ENCODE measurements at places on chromosomes 7 and 10.

DNA sequence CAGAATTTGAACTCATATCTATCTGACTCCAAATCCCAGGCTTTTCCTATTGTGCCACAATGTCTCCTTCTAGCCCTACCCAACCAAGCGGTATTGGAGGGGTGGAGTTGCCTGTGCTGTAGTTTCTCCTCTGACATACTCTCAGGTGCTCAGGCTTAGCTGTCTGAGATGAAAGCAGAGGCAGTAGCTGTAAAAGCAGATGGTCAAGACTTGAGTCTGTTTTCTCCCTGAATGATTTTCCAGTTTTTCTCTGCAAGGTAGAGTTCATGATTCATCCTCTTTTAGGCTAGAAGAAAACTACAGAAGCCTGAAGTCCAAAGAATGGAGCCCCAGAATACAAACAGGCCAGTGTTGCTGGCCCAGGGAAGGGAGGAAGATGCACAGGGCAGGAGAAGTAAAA, 130.0 kb downstream of the PDE1C start:
- DNase-seq: no peak

GRCh38 chr7:7002418-7003062, 176.5 kb upstream of the CCZ1B start:
- no peak for DNase-seq

GRCh38 chr10:125708971-125709503, 10.5 kb upstream of the EDRF1 start:
- DNase-seq: no peak

DNA sequence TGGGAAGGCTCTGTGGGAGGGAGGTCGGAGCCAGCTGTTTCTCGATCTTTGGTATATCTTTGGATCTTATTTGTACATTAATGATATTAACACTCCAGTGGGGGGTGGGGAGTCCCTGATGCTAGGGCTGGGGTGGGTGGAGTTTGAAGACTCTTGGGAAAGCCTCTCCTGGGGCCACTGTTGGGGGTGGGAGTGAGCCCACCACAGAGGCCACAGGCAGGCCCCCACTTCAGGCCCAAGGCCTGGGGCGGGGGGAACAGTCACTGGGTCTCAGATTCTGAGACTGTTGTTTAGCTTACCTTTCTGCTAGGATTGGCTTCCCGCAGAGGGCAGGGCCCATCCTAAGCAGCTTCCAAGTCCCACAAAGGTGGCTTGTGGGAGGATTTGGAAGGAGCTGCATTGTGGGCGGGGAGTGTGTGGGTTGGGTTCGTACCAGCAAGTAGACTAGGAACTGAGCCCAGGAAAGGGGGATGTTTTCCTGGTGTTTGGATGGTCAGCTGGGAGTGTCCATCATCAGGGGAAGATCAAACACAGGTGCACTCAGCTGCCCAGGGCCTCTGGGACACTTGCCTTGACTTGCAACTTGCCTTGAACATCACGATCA, 11.9 kb downstream of the YKT6 start:
- DNase-seq: no peak

DNA sequence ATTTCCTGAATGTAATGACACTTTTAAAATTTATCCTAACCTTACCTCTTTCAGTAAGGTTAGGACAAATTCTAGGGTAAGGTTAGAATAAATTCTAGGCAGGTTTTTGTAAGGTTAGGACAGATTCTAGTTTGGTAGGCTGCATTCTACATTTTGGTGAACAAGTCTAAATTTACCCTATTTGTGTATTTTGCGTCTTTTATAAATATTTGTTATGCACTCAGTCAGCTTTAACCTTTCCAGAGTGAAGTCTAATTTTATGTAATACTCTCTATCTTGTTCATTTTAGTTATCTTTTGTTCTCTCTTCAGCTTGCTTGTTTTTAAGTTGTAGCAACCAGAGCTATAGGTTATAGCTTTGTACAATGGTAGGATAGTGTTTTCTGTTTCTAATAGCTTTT, 54.0 kb downstream of the GLCCI1 start:
- no peak for DNase-seq

GRCh38 chr10:77106676-77107075, 530.9 kb downstream of the KCNMA1 start:
- no peak for DNase-seq
